Smooth muscle cell of the umbilical artery (primary cell): ENCODE measurements at places on chromosomes 7 and 10. TPM values are rescaled to one million over a fixed set of nuclear protein-coding genes. Genes with fewer than 3 reads are reported as not detected.

The CALML3 gene
- not detected in 2 replicates for total RNA-seq

The EEPD1 gene
- total RNA-seq: 1.5 and 3.6 TPM in 2 replicates

The NRCAM gene
- total RNA-seq: 0.28 and 0.30 TPM in 2 replicates

The CPA5 gene
- total RNA-seq: not detected in 2 replicates

The C10orf105 gene
- total RNA-seq: not detected in 2 replicates

The GALNT17 gene
- total RNA-seq: not detected in 2 replicates

The GPR158 gene
- total RNA-seq: under 0.01 and 0.05 TPM in 2 replicates

The POLR3A gene
- 16.9 and 27.5 TPM in 2 replicates for total RNA-seq

The TMED4 gene
- 189 and 242 TPM in 2 replicates for total RNA-seq

The CYP3A4 gene
- not detected in 2 replicates for total RNA-seq

The CCDC172 gene
- total RNA-seq: not detected in 2 replicates

The HOXA1 gene
- total RNA-seq: 0.59 and 1.2 TPM in 2 replicates

The FAM204A gene
- total RNA-seq: 49.9 and 55.5 TPM in 2 replicates

The LAMB1 gene
- 412 and 432 TPM in 2 replicates for total RNA-seq

The HOXA11 gene
- 13.2 and 13.4 TPM in 2 replicates for total RNA-seq

The WDR11 gene
- 99.2 and 111 TPM in 2 replicates for total RNA-seq

The NPSR1 gene
- not detected in 2 replicates for total RNA-seq

The GOLGA7B gene
- total RNA-seq: not detected in 2 replicates

The STEAP4 gene
- total RNA-seq: 0.89 TPM in 1 of 2 replicates, not detected in the other

The CARD11 gene
- total RNA-seq: 2.8 and 3.0 TPM in 2 replicates
